ENCODE measurements at places on chromosomes 13 and 19.
A peak's percentile ranks its signal among the peaks of the same experiment; 100 is the strongest.

DNA sequence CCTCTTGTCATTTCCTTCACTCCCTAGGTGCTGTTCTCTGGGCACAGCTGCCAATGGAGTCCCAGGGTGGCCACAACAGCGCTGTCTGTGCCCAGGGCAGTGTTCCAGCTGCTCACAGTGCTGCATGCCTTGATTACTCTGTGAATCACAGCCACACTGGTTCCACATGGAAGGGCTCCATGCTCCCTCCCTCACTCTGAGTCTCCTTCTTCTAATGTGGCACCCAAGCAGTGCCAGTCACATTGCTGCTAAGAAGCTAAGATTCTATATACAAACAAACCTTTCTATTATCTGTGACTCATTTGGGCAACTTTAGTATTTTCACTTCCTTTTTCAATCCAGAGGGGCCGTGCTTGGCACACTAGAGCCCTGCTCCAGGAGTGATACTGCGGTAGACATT, 248.7 kb downstream of the TDRD3 start:
- DNase-seq: no peak

DNA sequence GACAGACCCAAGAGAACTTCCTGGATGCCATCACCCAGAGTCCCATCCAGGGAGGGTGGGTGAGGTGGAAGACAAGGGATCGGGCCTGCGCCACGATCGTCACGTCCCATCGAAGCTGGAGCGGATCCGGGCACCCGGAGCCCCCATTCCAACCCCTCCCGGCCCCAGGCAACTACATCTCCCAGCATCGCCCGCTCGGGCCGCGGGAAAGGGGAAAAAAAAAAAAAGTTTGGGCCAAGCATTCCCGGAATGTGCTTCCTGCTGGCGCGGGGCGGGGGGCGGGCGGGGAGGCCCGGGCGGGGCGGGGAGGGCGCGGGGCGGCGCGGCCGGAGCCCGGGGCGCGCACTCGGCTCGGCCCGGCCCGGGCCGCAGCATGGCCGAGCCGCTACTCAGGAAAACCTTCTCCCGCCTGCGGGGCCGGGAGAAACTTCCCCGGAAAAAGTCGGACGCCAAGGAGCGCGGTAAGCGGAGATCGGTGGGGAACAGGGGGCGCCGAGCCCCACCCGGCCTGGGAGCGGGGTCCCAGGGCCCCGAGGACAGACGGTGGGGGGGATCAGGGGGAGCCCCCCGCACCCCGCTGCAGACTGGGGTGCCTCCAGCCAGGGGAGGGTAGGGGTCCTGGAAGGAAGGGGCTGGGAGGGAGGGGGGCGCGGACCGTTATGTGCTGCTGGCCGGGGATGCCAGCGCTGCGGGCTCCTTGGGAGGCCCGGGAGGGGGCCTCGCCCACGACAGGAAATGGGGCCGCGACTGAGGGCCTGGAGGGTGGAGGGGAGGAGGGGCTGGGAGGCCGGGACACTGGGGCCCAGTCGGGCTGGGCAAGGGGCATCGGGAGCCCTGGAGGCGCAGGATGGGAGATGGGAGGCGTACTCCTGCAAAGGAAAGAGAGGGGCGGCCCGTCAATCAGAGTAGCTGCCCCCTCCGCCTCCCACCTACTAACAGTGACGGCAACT, at the start of gene SYDE1:
TSS of gene SYDE1 (plus strand) at position 341 of the 950 bp plus-strand sequence. CDS start at position 374, 33 bp downstream.
- peak; percentile 80 for DNase-seq

- DNase-seq: no peak
Observed at GRCh38 chr13:30170569-30170968, 136.8 kb downstream of the KATNAL1 start.

DNA sequence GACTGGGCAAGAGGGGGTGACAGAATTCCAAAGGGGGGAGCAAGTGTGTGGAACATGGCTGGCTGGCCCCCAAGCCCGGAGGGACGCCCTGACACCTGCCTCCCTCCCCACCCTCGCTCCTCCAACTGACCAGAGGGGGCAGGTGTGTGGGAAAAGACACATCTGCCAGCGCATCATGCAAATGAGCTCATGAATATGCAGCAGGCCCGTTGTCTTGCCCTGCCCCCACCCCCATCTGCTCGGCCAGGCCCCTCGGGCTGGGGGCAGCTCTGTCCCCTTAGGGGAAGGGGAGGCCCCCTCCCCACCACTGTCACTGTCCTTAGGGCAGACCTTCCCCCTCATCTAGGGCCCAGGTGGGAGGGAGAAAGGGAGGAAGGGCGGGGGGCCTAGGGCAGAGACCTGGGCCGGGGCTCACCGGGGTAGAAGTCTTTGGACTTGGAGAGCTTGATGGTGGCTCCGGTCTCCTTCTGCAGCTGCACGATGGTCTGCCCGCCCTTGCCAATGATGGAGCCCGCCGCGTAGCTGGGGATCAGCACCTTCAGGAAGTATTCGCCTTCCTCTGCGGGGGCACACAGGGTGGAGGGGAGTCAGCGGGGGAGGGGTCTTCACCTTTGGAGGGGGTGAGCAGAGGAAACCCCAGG, 12.9 kb downstream of the NOVA2 start:
- no peak for DNase-seq

- DNase-seq: no peak
Observed at GRCh38 chr19:45321848-45322247, 827 bp downstream of the CKM start.

GRCh38 chr19:46206176-46206575, 23.4 kb upstream of the IGFL1 start:
- no peak for DNase-seq

DNA sequence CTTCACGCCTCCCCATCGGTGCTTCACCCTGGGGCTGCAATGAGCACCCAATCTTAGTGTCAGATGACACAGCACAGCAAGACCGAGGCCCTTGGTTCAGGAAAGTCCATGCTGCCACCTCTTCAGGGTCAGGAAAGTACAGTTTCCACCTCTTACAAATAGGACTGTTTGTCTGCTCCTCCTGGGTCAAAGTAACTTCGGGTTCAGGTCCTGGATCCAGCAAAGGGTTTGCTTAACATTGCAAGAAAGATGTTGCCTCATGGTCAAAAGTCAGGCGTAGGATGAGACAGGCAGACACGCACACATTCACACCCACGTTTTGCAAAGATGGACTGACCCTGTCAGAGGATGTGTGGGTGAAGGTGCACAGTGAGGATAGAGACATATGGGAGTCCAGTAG, 1.6 kb upstream of the CYP2B6 start:
- no peak for DNase-seq

GRCh38 chr13:29946093-29946492, 95.7 kb upstream of the UBL3 start:
- DNase-seq: no peak

DNA sequence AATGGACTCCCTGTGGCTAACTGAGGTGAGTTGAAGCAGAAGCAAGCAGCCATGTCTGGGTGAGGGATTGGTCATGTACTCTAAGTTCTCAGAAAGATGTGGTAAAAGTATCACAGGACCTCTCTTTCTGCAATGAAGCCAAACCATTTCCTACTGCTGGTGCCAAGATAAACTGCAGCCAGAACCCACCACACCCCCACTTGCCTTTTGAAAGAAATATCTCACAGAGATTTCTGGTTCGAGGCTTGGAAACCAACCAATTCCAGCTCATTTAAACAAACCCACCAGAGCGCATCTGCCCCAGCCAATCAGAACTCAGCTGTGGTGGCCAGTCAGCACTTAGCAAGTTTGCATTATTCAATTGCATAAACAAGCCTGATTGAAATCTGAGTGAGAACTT, 204.5 kb upstream of the ATXN8OS start:
- no peak for DNase-seq

GRCh38 chr19:10112037-10112761, 706 bp downstream of the P2RY11 start:
- DNase-seq: peak; percentile 75

DNA sequence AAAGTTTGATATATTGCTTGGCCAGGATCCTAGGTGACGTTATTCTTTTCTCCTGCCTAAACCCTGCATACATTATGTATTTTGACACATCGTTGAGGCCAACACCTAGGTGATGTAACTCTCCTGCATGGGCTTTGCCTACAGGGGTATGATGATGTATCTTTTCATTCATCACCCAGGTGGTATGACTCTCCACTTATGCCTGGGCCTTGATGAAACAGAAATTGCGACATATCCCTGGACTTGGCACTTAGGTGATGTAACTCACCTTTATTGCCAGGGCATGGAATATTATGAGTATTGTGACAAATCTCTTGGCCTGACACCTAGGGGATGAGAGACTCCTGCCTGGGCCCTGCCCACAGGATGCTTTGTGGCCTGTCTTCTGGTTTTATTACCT, 18.5 kb upstream of the ZNF681 start:
- no peak for DNase-seq

DNA sequence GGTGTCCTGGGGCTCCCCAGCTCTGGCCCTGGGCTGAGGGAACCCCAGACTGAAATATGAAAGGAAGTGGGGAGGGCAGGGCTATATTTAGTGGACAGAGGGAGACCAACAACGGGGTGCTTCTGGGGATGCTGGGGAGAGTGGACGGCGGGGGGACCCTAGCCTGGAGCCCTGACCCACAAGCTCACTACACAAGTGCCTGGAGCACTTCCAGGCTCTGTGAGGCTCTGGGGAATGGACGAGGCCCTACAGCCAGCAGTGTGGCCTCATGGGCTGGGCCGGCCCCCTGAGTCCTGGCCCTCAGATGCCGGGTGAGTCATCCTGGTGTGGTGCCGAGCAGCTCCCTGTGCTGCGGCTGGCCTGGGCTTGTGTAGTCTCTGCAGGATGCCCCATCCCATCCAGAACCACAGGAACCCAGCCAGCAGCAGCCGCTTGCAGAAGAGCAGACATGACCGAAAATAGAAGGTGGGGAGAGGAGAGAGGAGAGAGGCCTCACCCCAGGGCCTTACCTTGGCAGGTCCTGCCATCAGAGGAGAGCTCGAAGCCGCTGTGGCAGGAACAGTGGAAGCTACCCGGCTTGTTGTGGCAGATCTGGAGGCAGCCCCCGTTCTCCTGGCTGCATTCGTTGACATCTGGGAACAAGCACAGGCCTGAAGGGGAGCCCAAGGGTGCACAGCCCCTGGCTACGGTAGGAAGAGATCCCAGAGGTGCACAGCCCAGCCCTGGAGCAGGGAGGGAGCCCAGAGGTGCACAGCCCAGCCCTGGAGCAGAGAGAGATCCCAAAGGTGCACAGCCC, 26.1 kb downstream of the GAS6 start:
- DNase-seq: peak; percentile 99

GRCh38 chr13:109795011-109795410, 8.6 kb upstream of the IRS2 start:
- DNase-seq: no peak

DNA sequence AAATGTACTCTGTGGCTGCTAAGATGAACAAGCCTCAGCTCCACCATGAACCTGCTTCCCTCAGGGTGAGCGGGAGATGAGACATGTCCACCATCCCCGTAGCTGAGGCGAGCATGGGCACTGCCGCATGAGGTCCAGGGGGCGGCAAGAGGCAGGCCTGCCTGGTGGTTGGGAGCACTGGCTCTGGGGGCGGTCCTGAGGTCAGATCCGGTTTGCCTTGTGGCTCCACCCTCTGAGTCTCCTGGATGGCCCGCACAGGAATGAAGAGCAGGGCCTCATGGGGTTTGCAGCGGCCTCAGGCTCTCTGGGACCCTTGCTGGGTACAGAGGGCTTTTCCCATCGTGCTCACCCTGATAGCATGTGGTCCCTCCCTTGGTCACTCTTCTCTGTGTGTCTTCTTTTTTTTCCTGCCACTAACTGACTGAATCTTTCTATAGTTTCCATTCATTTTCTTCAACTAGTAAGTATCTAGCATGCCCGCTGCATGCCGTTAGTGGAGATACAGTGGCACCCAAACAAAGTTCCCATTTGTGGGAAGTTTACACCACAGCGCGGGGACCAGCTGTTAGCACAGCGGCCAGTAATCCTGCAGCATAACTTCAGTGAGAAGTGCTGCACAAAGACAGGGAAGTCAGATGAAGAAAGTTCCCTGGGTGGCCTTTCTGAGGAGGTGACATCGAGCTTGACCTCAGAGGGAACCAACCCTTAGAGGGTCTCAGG, 37.3 kb downstream of the CAPN12 start:
- peak; percentile 33 for DNase-seq

DNA sequence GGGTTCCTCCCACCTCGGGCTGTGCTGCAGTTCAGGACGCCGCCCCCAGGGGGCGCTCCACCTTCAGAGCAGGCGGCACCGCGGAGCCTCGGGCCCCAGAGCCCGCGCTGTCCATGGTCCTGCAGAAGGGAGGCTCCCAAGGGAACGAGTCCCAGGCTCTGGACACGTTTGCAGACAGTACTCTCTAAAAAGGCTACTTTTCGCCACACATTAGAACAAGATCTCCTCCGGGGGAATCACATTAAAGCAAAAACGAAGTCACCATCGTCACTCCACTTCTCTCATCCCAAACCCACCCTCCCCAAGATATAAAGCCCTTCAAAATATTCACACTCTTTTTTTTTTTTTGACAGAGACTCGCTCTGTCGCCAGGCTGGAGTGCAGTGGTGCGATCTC, 4.6 kb upstream of the SIGLEC10 start:
- DNase-seq: peak; percentile 83

DNA sequence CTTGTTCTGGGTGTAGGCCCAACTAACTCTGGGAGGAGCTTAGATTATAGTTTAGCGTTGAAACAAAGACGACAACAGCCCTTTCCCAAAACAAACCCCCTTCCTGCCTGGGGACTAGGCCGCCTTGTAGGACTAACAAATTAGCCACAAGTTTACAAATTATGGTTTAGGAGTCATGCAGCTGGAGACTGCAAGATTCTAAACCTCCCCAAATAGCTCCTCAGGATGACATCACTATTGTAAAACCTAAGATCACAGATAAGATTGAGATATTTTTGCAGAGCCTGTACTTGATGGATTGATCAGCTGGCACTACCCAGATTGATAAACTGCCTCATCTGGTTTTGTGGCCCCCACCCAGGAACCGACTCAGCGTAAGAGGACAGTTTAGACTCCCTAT, 2.3 kb upstream of the SLC25A15 start:
- peak; percentile 87 for DNase-seq

DNA sequence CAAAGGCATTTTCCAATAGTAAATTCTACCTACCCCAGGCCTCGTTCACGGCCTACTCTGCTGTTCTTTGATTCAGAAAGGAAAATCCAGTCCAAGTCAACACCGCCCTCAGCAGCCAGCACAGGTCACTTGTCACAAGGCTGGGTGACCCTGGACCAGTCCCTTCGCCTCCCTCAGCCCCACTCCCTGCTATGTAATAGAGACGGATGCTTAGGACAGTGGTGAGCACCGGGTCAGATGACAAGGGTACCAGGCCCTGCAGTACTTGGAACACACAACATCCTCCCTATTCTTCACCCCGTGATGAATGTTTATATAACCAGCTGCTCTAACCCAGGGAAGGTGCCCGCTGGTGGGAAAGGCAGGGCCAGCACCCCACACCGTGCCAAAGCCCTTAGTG, 14.3 kb downstream of the LATS2 start:
- DNase-seq: no peak

DNA sequence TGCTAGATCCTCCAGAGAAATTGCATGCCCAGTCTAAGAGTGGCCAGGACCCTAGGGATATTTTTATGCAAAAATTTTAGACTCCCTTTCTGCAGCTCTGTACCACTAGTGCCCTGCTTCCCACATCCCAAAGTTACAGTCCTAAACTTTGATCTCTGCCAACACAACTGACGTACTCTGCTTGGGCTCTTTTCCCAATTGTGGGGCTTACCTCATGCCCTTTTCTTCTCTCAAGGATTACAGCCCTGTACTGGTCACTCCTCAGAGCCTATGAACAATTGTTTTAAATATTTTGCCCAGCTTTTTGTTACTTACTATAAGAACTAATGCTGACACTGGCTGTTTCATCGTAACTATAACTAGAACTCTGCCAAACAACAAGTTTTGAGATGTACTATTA, 57.8 kb upstream of the FBXL3 start:
- DNase-seq: no peak

GRCh38 chr19:42132851-42133528, 744 bp upstream of the POU2F2 start:
- DNase-seq: peak; percentile 70

- DNase-seq: peak; percentile 48
Observed at GRCh38 chr19:46903458-46903857, 42.7 kb downstream of the ARHGAP35 start.
